ENCODE measurements at places on chromosomes 12 and 14.

DNA sequence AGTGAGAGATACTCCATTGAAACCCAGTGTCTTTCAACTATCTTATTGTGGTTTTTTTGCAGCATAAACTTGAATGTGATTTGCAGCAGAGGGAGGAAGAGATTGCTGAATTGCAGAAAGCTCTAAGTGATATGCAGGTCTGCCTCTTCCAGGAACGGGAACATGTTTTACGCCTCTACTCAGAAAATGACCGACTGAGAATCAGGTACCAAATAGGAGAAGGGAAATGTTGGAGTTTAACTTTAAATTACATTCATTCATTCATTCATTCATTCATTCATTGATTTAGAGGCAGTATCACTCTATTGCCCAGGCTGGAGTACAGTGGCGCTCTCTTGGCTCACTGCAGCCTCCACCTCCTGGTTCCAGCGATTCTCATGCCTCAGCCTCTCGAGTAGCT is 17.0 kb downstream of the CCDC77 start:
- H3K4me1 ChIP-seq = no peaks in the 10 kb centered on the region
- H3K36me3 ChIP-seq = no peaks in the 10 kb centered on the region
- no peaks in the 10 kb centered on the region for H3K27me3 ChIP-seq
- H3K27ac ChIP-seq = no peak overlapping the region
- no peak overlapping the region for H3K4me3 ChIP-seq
- no peak for DNase-seq

DNA sequence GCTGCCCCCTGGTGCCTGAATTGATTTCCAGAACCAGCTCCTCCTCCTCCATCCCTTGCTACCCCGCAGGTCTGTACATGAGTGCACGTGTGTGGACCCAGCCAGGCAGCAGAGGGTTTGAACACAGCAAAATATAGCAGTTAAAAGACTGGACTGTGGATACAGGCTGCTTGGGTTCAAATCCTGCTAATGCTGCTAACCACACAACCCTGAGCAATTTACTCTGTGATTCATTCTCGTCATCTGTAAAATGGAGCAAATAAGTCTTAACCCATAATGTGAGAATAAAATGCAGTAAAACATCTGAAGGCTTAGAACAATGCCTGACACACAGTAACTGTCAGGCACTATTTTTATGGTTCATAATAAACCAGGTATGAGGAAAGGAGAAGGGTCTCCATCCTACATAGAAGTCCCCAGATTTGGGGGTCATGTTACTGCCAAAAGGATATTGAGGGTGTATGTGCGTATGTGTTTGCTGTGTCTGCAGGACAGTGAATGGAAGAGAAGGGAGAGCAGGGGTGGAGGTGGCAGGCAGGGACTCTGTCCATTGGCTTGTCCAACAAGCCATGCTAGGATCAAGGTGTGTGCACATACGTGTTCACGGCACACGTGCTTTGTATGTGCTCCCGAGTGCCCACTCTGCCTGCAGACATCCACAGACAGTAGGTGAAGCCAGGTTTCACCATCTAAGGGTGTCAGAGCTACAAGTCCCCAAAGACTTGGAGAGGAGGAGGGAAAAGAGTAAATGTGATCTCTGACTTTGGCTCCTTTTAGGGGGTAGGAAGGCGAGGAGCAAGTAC is 1.5 kb upstream of the STAT6 start:
- H3K4me3 ChIP-seq = peak overlapping the region; percentile 60
- peaks cover 9% of the 10 kb centered on the region for H3K36me3 ChIP-seq
- H3K27ac ChIP-seq = peak overlapping the region; percentile 99
- H3K27me3 ChIP-seq = no peaks in the 10 kb centered on the region
- peaks cover 12% of the 10 kb centered on the region for H3K4me1 ChIP-seq

DNA sequence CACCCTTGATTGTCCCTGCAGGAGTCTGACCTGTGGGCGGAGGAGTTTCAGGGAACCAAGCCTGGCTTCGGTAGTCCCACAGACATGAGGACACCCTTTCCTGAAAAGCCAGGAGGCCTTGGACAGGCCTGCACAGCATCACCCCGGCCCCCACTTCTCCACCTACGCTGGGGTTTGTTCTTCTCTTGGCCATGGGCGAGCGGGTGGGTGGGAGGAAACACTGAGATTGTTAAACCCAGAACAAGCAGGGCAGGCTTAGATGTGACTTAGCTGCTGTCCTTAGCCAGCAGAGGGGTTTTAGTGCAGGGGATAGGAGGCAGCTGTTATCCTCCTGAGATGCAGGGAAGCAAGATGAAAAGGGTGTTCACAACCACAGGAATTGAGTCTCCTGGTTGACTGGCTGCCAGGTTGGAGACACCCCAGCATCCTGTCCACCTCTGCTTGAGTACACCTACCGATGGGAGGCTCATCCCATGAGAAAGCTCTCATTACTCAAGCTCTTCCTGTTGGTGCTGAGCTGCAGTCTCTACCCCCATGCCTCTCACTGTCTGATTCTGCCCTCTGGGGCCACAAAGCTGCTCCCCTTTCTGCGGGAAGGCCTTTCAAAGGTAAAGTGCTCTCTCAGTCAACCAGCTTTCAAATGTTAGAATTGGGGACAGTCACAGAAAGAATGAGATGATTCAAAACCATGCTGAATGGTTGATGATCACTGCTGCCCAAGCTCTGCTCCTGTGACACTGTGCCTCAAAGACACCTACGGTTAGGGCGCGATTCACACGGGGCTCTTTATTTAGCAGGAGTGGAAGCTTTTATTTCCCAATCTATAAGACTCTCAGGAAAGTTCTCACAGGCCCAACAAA is 86.3 kb downstream of the IRF2BPL start:
- no peak for DNase-seq
- peaks cover 6% of the 10 kb centered on the region for H3K4me1 ChIP-seq
- no peaks in the 10 kb centered on the region for H3K36me3 ChIP-seq
- H3K4me3 ChIP-seq = no peak overlapping the region
- H3K27me3 ChIP-seq = no peaks in the 10 kb centered on the region

DNA sequence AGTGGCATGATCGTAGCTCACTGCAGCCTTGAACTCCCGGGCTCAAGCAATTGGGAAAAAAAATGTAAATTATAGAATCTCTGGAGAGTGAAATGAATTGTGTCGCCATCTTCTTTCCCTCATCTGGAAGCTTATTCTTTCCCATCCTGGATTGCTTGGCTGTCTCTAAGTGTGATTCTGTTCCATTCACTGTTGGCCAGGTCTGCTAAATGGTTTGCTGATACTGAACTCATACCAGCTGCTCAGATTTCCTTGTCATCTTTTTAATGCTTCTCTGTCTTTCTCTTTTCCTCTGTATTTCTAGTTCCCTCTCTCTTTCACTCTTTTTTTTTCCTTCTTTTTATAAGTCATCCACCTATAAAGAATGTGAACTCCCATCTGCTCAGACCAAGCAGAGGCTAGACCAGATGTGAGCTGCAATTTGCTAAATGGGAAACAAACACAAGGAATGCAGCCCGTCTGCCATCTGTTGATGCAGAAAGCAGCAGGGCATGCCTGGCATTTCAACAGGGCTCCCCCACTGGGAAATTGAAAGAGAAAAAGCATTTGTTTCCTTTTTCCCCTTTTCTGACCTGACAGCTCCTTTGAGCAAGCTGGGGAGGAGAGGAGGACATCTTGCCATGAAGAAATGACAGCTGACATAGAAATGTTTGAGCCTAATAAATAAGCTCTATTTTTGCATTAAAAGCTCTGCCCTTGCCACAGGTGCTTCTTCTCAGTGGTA is 1823.6 kb upstream of the FLRT2 start:
- no peak overlapping the region for H3K27ac ChIP-seq
- H3K27me3 ChIP-seq = no peaks in the 10 kb centered on the region
- H3K4me3 ChIP-seq = no peak overlapping the region
- H3K36me3 ChIP-seq = no peaks in the 10 kb centered on the region
- no peak for DNase-seq

GRCh38 chr12:65232476-65233077 is 45.9 kb upstream of the MSRB3 start:
- no peak for DNase-seq
- H3K36me3 ChIP-seq = no peaks in the 10 kb centered on the region
- no peak overlapping the region for H3K27ac ChIP-seq
- no peaks in the 10 kb centered on the region for H3K4me1 ChIP-seq
- no peaks in the 10 kb centered on the region for H3K27me3 ChIP-seq
- H3K4me3 ChIP-seq = no peak overlapping the region

DNA sequence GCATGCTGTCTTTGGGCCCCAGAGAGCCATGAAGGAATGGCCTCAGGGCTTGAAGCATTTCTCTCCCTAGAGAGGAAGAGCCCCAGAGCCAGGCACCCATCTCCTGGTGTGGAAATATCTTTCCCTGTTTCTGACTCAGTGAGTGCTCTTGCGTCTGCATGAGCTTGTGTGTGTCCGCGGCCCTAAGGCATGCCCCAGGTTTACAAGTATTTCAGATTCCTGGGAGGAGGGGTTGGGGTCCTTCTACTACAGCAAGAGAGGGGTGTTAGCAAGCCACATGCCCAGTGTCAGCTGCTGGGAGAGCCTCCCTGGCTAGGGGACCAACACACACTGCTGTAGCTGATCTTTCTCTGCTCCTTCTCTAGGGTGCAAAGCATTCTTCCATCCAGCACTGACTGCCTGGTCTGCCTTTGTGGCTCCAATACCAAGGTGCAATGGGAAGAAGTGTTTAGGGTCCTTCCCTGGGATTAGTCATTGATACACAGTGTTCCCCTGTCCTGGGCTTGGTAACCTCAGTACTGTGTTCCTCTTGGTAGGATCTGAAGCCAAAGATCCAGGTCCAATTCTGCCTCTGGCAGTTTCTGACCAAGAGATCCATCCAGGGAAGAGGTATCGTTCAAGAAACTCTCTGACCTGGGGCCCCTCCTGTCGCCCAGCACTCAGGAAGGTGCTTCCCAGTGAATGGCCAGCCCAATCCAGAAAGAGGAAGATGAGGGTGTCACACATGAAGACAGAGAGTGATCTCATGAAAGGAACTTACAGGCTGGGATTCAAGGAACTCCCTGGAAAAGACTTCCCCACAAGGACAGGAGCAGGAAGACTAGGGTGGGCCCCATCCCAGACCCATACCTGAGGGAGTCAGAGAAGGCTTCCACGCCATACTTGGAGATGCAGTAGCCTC is 3.1 kb downstream of the RDH16 start:
- H3K27ac ChIP-seq = no peak overlapping the region
- no peaks in the 10 kb centered on the region for H3K4me1 ChIP-seq
- H3K4me3 ChIP-seq = no peak overlapping the region
- no peaks in the 10 kb centered on the region for H3K27me3 ChIP-seq
- H3K36me3 ChIP-seq = no peaks in the 10 kb centered on the region

DNA sequence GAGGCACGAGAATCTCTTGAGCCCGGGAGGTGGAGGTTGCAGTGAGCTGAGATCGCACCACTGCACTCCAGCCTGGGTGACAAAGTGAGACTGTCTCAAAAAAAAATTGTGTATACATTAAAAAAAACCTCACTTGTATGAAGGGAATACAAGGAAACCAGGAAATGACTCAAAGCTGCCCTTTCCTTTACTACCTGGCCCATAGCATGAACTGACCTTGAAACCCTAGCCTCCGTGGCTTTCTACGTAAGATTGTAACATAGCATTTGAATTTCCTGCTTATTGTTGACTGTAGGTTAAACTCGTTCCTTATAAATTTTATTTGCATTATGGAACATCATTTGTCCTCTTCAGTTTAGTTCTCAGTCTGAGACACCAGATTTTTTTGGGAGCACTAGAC is 9.1 kb upstream of the DDX47 start:
- H3K4me1 ChIP-seq = no peaks in the 10 kb centered on the region
- H3K4me3 ChIP-seq = no peak overlapping the region
- H3K36me3 ChIP-seq = no peaks in the 10 kb centered on the region
- no peaks in the 10 kb centered on the region for H3K27me3 ChIP-seq

DNA sequence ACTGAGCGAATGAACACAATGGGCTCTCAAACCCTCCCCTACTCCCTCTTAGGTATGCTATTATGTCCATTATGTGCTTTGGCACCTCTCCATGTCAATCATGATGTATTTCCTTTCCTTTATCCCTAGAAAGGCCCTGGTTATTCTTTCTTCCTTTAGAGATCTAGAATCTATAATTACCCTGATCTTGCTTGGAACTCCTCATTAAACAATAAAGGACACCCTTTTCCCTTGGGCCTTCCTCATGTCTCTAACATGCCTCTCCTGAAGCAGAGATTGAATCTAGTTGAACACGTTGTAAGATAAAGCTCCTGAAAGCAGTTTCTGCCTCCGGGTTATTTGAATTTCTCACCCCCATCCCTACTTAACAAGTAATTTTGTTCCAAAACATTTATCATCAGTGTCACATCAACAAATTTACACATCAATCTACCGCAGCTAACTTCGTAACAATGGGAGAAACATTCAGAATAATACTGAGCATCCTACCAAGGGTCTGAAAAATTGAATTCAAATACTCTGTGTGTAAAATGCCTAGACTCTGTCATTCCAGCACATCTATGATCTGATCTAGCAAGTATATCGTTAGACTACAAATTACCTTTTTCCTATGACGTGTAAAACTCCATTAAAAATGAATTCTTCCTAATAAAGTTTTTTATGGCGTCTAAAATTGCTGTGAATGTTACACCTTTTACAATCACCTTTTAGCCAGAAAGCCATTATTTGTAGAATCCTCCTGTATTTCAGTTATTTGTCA is 5.4 kb downstream of the USP44 start:
- H3K4me1 ChIP-seq = peaks cover 9% of the 10 kb centered on the region
- no peak overlapping the region for H3K27ac ChIP-seq
- no peak overlapping the region for H3K4me3 ChIP-seq
- H3K36me3 ChIP-seq = no peaks in the 10 kb centered on the region

- no peaks in the 10 kb centered on the region for H3K36me3 ChIP-seq
- H3K27ac ChIP-seq = no peak overlapping the region
- DNase-seq = no peak
- no peak overlapping the region for H3K4me3 ChIP-seq
- peaks cover 21% of the 10 kb centered on the region for H3K4me1 ChIP-seq
These were observed 1.7 kb upstream of the NKX2-8 start for GRCh38 chr14:36583893-36584811.

- DNase-seq = no peak
- no peak overlapping the region for H3K4me3 ChIP-seq
- H3K27me3 ChIP-seq = no peaks in the 10 kb centered on the region
- no peak overlapping the region for H3K27ac ChIP-seq
- no peaks in the 10 kb centered on the region for H3K4me1 ChIP-seq
- H3K36me3 ChIP-seq = no peaks in the 10 kb centered on the region
These were observed 63.7 kb downstream of the ZNF664 start for GRCh38 chr12:124036657-124037109.

DNA sequence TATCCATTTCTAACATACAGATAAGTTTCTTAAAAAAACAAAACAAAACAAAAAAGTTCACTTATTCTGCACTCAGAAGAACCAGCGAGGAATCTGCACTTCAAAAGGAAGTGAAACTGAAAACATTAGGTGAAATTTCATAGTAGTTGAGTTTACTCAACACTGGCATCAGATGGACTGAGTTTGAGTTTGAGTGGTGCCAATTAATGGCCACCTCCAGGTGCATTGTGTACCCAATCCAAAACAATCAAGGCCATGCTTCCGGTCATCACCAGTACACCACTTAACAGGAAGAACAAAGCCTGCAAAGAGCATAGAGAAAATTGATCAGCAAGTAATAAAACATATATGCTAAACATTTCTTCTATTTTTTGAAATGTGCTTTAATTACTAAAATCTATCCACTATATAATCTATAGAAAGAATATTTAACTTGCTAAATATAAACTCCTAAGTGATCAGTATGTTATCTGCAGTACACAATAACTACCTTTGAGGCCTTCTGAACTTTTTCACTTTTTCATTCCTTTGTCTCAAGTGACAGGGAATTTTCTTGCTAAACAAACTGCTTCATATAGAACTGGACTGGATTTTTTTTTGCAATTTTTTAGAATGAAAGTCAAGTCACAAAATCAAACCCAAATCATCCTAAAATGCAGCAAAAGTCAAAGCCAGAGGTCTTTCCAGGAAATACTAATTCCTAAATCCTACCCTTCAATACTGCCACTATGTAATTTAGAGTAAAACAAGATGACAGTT is 11.5 kb downstream of the SLC38A2 start:
- H3K27ac ChIP-seq = no peak overlapping the region
- H3K4me1 ChIP-seq = peaks cover 63% of the 10 kb centered on the region
- H3K27me3 ChIP-seq = no peaks in the 10 kb centered on the region
